Activated T-helper 1 cell treated with anti-CD3 and anti-CD28 coated beads, Interleukin-2, amount 50 U/mL, for 16 hours (primary cell): ENCODE measurements at places on chromosomes 12 and 14.

DNA sequence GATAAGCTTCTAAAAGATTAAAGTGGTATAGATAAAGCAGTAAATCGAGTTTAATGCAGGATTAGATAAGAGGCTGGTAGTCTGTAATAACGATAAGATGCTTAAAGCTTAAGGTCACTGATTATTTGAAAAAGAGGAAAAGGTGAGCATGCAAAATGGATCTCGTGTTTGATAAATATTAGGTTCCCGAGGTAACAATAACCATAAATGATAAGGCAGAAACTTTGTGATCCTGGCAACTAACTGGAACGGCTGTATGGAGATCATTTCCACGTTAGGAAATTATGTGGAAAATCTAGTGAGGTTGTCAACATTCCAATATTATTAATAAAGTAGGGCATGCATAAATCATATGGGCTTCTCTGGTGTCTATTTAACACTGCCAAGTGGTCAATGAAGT, 255.5 kb downstream of the EFCAB11 start:
- no peak for DNase-seq

GRCh38 chr12:81597928-81598604, 161.1 kb downstream of the PPFIA2 start:
- DNase-seq = no peak

DNA sequence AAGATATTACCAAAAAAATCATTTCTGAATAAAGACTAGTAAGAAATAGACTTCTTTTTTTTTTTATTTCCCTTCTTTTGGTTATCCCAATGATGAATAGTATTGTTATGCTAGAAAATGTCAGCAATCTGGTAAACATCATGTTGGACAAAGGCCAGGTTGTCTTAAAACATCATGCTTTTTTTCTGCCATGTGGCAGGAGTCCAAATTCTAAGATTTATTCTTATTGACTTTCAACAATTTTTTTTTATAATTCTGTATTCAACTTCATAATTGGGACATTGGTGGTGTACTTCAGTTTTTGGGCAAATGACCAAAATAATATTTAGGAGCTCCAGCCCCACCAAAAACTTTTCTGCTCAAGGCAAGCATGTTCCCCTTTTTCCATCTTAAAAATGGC, 10.5 kb downstream of the DCN start:
- no peak for DNase-seq

DNA sequence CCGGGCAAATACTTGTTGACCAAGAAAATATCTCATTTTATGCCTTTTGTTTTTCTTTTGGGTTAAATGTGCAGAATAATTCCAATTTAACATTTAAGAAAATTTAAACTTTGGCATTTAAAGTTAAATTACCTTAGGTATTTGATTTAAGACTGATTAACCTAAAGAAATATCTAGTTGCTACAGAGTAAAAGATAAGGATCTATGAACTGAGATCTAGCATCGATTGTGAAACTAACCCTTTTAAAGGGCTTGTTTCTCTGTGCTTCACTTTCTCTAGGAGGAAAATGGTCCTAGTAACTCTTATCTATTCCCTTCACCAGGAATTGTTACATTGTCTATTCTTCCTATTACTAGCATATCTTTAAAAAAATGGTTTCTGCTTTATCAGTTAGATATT, 2.6 kb upstream of the TTC8 start:
- no peak for DNase-seq

- no peak for DNase-seq
Observed at GRCh38 chr14:19800282-19801117, 3.1 kb upstream of the OR4N2 start.

GRCh38 chr14:28765831-28766468, 637 bp upstream of the FOXG1 start:
- DNase-seq = no peak

DNA sequence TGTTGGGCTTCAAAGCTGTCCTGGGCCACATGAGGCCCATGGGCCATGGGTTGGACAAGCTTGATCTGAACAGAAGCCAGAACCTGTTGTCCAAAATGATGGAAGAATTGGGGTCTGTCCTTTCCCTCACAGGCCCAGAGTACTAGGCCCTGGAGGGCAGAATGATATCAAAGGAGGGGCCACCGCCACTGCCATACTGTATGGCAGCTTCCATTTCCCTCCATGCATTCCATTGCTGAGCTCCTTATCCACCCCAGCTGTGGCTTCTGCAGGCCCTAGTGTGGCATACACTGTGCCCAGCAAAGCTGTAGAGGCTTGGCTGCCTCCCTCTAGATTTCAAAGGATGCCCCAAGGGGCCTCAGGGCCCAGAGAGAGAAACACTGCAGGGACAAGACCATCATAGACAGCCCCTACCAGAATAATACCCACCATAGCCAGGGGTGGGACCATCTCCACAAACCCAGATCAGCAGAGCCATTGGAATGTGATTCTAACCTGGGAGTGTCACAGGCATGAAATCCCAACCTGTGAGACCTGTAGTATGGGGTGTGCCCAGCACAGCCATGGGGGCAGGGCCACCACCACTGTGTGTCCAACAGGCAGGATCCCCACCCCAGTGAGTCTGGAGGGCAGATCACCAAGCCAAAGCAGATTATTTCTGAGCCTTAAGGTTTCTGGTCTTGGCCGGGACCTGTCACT, 61.4 kb upstream of the BEGAIN start:
- no peak for DNase-seq

DNA sequence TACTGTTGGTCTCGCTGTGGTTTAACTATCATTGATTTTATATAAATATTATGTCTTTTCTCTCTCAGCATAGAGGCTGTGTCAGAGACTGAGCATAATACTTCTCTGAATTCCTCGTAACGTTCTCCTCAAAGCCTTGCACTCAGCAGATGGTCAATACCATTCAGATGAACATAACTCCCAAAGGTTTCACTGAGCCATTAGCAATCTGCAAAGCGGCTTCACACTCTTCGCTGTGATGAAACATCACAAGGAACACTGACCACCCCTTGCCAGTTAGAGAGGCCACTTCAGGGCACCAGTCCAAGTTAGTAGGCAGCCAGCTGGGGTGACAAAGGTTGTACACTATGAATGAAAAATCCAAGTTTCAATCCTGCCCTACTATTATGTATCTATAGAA, 30.1 kb upstream of the STON2 start:
- no peak for DNase-seq

DNA sequence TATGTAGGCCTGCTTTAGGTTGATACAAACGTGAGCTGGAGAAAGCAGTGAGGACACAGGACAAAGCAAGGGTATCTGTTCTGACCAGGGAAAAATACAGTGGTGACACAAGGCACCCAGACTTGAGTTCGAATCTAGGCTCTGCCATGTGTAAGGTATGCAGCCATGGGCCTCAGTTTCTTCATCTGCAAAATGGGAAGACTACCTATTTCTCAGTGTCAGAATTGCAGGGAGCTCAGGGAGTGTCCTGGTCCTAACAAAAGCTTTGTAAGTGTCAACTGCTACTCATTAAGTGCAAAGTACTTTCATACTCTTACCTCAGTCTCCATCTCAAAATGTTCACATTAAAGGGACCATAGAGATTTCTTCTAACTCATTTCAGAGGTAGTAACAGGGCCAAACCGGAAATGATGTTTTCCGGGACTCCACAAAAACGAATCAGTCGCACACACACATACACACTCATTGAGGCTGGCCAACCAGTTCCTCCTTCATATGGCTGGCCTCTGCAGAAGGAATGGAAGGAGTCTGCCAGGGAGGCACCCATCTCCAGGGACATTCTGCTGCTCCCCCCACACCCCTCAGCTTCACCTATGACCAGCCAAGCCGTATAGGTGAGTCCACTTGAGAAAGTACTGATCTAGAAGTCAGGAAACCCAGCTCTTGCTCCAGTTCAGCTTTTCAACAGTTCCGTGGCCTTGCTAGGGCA, 7.8 kb downstream of the CTDSP2 start:
- DNase-seq = no peak

DNA sequence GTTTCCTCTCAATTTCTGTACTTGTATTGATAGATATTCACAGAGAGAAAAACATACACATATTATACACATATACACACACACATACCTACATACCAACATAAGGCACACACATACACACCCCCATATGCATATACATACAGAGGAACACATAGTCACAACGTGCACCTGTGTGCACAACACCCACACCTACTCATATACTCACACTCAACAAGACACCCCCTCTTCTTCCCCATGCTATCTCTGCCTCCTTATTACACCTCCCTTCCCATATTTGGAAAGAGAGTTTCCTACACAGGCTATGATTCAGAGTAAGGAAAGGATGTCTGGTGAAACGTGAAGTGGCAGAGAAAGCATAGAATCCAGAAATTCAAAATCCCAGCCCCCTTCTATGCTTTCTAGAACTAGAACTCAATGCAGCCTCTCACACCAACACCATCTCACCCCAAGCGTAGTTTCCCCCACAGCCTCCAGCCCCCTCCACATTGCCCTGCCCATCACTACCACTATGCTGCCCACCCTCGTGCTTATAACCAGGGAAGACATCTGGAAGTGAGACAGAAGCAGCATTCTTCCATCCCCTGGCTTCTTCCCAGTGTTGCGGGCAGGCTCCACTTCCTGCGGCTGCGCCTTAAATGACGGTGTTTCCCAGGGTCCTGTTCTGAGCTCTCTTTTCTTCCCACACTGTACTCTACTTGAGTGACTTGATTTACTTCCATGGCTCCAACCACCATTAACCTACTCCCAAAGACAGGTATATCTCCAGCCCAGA, 2.4 kb downstream of the RNASE8 start:
- no peak for DNase-seq

DNA sequence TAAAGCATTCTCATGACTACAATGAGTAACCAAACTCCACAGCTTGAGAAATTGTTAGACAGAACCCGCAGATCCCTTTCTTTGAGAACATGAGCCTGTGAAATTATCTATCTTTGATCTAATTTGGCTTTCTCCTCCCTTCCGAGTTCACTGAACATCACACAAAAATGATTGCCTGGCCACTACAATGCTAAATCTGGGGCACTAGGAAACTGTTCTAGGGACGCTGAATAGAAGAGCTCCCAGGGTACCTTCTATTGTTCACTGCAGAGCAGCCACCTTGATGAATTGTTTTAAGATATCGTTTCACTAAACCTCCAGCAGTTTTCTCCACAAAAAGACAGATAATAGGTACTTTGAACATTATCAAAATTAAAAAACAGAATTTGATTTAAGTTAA, 47.5 kb downstream of the SINHCAF start:
- DNase-seq = no peak

DNA sequence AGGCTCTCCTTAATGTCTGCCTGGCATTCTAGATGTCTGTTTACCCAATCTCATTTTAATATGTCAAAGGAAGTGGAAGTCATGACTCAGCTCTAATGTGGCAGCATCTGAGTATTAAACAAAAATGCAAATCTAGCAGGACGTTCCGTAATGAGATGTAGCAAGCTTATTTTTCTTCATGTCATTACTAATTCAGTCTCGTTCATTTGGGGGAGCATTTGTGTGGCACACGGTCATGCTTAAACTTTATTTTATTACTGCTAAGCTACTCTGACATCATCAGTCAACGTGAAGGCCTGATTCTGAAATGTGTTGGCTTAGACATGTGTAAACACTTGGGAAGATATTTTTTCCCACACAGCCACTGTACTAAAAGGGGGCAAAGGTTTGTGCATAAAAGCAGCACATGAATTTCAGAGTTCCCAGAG, 326.7 kb upstream of the TMPO start:
- DNase-seq = no peak

GRCh38 chr12:119069147-119069642, 87.9 kb downstream of the SRRM4 start:
- no peak for DNase-seq

DNA sequence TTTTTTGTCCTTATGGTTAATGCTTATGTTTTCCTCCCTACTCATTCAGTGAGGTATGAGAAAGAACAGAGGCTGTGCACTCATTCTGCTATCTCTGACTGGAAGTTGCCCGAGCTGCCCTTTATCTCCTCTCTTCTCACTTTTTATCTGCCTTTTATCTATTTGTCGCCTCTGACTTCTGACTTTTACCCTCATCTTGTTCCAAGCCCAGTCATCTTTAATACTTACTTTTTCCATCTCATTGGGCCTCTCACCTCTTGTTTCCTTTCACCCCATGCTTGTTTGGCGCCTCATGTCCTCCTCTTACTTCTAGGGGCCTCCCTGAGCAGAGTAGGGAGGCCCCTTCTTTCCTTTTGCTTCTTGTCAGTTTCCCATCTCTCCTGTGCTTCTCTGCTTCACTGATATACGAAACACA, 50.7 kb downstream of the DIP2B start:
- no peak for DNase-seq

DNA sequence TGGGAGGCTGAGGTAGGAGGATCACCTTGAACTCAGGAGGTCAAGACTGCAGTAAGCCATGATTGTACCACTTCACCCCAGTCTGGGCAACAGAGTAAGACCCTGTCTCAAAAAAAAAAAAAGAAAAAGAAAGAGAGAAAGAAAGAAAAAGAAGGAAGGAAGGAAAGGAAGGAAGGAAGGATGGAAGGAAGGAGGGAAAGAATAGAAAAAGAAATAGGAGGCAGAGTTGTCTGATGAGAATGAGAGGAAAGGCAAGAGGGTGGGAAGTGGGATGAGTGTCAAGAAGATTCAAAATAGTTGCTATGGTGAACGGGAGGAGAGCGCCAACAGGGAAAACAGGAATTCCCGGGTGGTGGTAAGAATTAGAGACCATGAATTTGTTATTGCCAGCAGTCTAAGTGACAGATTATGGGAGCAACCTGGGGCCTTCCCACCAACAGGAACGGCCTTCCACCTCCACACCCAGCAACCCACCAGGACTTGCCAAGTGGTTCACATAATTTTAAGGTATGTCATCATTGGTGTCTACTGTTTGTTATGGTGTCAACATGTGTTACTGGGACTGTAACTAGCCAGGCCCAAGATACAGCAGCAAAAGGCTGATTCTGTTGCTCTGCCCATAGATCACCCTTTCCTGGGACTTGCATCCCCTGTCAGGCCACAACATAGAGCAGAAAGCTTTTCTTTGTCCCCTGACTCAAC, 36.1 kb upstream of the C12orf76 start:
- no peak for DNase-seq

GRCh38 chr12:94586589-94587259, 63.6 kb downstream of the TMCC3 start:
- no peak for DNase-seq

- no peak for DNase-seq
Observed at GRCh38 chr14:54627540-54628363, 60.8 kb downstream of the SAMD4A start.

GRCh38 chr12:95143621-95144205, 70.3 kb upstream of the NR2C1 start:
- DNase-seq = no peak

DNA sequence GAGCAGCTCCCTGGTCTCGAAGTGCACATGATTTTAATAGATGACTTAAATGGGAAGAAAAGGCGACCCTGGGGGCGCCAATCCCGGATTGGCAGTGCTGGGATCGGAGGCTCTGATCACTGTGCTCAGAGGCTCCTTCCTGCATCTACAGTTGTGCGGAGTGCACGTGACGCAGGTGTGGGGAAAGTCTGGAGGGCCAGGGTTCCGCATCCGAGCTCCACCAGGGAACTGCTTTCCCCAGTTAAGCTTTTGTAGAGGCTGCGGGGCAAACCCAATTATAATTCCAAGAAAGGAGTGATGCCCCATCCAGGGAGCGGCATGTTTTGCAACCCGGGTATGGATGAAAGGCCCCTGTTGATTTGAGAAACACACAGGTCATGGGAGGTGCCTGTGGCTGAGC, 36.5 kb downstream of the ELK3 start:
- DNase-seq = no peak

- DNase-seq = no peak
Observed at GRCh38 chr14:35958499-35958898, 132.4 kb downstream of the BRMS1L start.
